ENCODE measurements at places on chromosomes 1 and 21.

DNA sequence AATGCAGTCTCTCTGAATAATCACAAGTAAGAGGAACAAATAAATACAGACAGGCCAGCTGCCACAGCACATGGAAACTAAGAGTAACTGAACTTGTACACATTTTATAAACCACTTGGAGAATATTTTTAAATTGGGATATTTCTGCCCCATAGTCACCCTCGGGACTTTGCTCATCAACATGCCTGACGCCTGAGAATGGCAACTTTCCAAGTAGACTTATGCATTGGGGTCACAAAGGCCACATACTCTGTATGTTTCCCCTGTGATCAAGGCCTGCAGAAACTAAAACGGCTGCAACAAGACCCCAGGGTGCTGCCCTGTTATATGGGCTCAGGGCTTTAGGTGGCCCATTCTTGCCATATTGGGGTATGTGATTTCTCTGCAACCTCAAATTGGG, 38.3 kb upstream of the GJA5 start:
- DNase-seq, result no peak

DNA sequence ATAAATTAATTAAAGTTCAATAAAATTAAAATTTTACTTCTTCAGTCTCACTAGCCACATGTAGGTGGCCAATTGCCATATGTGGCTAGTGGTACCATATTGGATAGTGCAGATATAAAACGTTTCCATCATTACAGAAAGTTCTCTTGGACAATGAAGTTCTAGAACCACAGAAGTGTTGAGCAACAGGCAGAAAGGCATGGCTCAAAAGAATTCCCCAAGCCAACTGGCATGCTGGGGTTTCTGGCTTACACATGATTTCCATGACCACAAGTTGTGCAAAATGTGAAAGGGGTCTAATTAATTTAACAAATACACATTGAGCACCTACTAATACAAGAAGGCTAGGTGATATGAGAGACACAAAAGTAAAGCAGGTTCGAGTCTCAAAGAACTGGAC, 72.2 kb upstream of the CDC42BPA start:
- DNase-seq, result no peak

GRCh38 chr1:201507360-201507675, 395 bp upstream of the CSRP1 start:
- DNase-seq, result no peak

GRCh38 chr1:1273209-1273511, 494 bp downstream of the UBE2J2 start:
- DNase-seq, result no peak

GRCh38 chr1:177954076-177954475, 15.8 kb downstream of the SEC16B start:
- DNase-seq, result no peak

DNA sequence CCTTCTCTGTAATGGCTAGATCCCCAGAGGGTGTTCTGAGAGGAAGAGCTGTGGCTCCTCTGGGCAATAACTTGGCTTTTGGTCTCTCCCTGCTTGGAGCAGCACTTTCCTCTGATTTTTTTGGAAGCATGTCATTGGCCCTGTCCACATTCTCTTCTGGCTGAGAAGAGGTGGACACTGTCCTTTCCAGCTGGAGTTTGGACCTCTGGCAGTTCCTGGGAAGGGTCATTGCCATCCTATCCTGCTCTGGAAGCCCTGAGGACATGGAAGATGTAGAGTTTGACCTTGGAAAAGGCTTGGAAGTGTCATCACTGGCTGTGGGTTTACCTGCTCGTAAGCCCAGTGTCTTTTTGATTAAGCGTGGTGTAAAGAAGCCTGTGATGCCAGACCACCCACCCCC, 26.8 kb downstream of the TOR3A start:
- DNase-seq, result no peak

DNA sequence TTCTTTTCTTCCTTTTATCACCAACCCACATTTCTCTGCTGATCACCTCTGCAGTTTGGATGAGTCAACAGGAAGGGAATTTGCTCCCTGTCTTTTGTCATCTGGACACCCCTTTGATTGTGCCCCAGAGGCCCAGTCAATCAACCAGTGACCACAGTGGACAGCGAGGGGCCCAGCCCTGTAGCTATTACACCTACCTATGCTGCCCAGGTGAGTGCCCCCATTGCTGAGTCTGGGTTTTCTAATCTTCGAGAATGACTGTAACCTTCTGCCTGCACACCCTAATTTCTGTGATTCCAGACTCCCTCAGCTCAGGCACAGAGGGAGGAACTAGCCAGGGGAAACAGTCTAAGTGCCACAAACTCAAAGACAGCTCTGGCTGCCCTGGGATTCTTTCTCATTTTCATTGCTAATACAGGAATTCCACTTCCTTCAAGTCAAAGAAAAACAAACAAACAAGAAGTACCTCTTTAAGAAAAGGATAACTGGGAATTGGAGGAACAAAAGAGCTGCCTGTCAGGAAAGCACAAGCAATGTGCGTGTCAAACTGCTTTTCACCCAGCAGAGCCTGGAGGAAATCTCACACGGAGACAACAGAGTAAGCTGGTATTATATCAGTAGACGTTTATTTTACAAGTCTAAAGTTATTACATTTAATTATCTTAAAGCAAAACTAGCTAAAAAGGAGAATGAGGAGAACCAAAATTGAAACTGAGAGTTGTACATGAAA, 311.1 kb downstream of the AJAP1 start:
- DNase-seq, result no peak

DNA sequence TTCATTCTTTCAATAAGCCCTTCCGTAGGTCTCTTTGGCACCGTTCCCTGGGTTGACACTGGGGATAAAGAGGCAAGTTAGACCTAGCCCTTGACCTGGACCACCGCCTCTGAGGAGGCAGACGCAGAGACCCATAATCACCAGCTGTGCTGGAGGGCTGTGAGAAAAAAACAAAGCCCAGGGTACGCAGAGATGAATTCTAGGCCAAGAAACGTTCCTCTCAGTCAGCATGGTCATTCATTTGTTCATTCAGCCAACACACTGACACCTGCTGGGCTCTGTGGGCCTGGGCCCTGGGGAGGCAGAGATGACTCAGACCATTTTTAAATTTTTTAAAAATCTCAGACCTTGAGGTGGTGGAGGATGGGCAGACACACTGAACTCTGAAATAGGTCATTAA, 26.3 kb upstream of the TRABD2B start:
- DNase-seq, result no peak

DNA sequence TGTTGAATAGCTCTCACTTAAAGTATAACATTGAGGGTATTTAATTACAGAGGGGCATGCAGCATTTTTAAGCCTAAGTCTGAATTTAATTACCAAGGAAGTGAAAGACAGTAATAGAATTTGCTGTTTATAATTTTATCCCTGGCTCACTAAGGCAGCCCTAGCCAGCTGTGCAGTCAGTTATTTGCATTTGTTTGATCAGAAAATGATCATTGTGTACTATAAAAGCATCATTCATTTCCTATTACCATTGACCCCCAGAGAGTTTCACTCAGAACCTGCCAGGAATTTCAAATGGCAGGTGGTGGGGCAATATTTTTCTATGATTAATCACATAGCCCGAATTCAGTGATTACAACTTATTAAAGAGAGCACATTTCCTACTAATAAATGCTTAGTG, 277.1 kb upstream of the KAZN start:
- DNase-seq, result no peak

GRCh38 chr1:44068442-44068921, 37.2 kb upstream of the SLC6A9 start:
- no peak for DNase-seq

- DNase-seq, result no peak
Measured at GRCh38 chr1:238658763-238659162, 727.6 kb upstream of the CHRM3 start.

- DNase-seq, result no peak
Measured at GRCh38 chr1:41327383-41327999, 33.7 kb upstream of the FOXO6 start.

DNA sequence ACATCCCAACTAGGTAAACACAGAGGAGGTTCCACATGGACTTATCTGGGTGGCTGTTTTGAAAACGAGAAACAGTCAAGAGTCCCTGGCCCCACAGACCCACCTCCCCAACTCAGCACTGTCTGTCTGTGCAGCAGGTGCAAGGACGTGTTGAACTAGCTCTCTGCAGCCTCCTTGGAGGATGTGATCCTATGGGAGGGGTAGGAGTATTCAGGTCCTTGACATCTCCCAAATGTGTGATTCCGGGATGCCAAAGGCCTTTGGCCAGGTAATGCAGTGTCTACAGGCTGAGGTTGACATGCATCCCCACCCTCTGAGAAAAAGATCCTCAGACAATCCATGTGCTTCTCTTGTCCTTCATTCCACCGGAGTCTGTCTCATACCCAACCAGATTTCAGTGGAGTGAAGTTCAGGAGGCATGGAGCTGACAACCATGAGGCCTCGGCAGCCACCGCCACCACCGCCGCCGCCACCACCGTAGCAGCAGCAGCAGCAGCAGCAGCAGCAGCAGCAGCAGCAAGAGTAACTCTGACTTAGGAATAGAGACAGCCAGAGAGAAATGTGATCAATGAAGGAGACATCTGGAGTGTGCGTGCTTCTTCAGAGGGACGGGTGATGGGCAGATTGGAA, 151.6 kb upstream of the CAMK1G start:
- no peak for DNase-seq

DNA sequence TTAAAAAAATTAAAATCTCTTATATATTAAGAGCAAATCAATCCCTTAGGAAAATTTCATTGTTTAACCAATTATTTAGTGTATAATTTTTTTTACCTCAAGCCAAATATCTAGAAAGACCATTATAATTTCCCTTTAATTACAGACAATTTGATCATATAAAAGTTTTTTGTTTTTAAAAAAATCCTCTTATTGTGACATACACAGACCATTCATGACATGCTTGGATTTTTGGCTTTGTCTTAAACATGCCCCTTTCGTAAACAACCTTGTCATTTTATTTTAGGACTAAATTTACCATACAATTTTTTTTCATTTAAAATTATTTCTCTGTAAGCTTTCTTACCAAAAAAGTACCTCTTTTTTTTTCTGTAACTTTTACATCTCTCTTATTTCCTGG, 14.2 kb upstream of the CYP4B1 start:
- no peak for DNase-seq

DNA sequence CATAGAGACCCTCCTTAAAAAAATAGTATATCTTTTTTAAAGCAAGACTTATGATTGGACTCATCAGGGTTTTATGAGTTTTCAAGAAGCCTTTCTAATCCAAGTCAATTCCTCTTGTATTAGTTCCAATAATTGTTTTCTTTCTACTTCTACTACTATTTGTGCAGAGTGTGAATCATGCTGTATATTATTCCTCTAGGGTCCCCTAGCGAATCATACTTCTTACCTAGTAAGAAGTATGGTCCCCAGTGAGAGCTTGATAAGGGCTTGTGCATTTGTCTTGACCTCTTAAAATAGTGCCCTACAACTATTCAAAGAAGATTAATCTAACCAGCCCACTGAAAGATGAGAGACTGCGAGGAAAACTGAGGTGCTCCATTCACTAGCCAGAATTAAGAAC, 715.7 kb upstream of the ZP4 start:
- no peak for DNase-seq

- DNase-seq, result no peak
Measured at GRCh38 chr1:48596046-48596445, 124.0 kb upstream of the SPATA6 start.

DNA sequence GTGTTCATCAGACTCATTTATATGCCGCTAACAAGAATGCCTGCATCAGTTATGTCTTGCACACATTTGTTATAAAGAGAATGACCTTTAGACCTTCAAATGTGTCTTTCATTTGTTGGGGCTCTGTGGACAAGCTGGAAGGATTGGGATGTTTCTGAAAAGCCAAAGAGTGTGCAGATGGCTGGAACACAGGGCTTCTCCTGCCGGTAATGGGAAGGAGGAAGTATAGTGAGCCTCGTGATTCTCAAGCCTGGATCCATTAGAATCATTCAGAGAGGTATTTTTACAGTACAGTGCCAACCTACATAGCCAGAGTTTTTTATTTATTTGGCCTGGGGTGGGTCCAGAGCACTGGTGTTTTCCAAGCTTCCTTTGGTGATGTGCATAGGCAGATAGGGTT, 40.6 kb upstream of the ATP1A1 start:
- no peak for DNase-seq

GRCh38 chr1:52523376-52523775, 29.5 kb downstream of the TUT4 start:
- DNase-seq, result no peak

DNA sequence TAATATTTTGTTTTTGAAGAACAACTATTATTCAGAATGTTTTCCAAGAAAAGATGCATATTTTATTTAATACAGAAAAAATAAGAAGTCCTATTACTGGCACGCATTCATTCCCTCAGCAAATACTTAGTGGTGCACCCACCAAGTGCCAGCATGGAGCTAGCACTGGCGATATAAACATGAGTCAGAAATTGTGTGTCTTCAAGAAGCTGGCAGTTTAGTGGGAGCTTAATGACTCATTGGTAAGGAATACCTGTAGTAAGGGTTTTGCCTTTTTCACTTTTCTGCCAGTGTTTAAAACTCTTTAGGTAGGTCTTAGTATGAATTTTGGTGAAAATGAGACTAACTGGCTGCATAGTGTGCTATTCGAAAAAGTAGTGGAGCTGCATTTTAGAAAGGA, 6.3 kb downstream of the MAGI3 start:
- peak; percentile 83 for DNase-seq

GRCh38 chr1:88204111-88204510, 480.0 kb upstream of the PKN2 start:
- no peak for DNase-seq

GRCh38 chr1:186722711-186723309, 42.6 kb upstream of the PTGS2 start:
- DNase-seq, result peak; percentile 34

GRCh38 chr1:12333036-12333785, 103.4 kb downstream of the VPS13D start:
- DNase-seq, result no peak

DNA sequence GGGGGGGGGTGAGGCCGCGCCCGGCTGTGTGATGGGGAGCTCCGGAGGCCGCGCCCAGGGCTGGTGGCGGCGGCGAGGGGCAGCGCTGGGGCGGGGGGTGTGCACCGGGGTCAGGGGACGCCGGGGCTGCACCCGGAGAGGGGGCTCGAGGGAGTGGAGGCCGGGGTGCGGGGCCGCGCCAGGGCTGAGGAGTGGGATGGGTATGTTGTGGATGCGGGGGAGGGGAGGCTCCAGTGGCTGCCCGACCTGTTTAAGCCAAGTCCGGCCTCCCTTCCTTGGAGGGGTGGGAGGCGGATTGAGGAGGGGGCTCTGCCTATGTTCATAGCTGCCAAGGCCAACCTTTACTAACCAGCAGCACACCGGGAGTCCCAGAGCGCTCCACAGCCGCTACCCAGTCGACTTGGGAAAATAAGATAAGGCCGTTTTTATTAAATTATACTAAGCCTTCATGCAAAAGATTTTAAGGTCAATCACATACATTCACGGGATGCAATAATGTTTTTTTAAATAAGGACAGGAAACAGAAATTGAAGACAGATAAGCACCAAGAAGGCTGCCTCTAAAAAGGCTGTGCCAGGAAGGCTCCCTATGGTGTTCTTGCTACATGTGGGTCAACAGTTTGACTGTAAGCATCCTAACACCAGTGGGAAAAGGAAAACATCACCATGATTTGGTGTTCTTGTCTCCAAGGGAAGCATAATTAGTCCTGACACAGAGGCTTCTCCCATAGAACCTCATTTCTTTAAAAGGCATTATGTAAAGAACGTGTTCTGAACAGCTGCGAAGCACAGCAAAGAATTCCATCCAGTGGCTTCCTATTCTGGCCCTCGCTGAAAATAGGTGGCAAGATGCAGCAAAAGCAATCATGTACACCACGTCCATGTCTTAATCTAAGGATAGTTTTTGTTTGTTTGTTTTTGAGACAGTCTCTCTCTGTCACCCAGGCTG, 626 bp upstream of the HLCS start:
- DNase-seq, result no peak

- DNase-seq, result no peak
Measured at GRCh38 chr1:199295107-199295506, 656.3 kb downstream of the PTPRC start.

- DNase-seq, result no peak
Measured at GRCh38 chr21:45524756-45525152, 17.5 kb downstream of the SLC19A1 start.

Data from LoVo (cell line).